ENCODE measurements at places on chromosomes 3 and 15.

DNA sequence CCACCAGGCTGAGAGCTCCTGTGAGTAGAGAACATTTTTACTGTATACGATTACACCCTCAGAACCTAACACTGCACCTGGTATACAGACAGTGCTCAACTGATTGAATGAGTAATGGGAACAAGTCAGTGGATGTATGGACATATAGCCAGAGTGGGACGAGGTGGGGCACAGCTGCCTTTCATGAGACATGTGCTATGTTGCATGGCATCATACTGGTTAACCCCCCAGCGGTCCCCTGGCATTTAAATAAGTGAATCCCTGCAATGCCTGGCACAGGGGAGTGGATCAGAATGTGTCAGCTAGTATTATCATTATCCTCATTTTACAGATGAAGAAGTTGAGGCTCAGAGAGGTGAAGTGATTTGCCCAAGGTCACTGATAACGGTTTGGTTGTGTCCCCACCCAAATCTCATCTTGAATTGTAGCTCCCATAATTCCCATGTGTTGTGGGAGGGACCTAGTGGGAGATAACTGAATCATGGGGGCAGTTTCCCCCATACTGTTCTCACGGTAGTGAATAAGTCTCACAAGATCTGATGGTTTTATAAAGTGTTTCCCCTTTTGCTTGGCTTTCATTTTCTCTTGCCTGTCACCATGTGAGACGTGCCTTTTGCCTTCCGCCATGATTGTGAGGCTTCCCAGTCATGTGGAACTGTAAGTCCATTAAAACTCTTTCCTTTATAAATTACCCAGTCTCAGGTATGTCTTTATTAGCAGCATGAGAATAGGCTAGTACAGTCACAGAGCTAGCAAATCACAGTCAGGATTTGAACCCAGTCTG, 56.0 kb upstream of the ATP2B2 start:
- no peak for DNase-seq

GRCh38 chr3:9420850-9421549, 23.6 kb downstream of the SETD5 start:
- no peak for DNase-seq

GRCh38 chr15:26757141-26757540, 15.7 kb downstream of the GABRB3 start:
- DNase-seq, result no peak

DNA sequence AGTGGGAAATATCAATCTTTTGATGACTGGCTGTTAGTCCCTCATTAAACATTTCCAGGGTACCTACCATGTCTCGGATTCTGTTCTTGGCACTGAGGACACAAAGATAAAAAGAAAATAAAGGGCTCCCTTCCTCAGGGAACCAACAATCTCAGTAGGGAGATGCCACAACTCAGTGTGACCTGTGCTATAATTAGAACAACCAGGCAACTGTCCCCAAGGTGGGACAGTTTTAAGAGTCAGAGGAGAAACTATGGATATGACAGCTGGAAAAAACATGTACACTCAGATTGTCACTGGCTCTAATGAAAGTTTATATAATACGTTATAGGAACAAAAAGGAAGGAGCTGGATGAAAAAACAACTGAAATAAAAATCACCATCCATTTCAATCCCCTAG, 23.3 kb upstream of the CMTM8 start:
- DNase-seq, result no peak

- DNase-seq, result no peak
Measured at GRCh38 chr3:2915826-2916225, 194.3 kb downstream of the IL5RA start.

- DNase-seq, result no peak
Measured at GRCh38 chr15:71288348-71288955, 173.2 kb downstream of the THSD4 start.

- DNase-seq, result no peak
Measured at GRCh38 chr3:153291059-153291685, 129.1 kb downstream of the RAP2B start.

GRCh38 chr3:64686446-64686908, 1.3 kb downstream of the ADAMTS9 start:
- DNase-seq, result no peak

DNA sequence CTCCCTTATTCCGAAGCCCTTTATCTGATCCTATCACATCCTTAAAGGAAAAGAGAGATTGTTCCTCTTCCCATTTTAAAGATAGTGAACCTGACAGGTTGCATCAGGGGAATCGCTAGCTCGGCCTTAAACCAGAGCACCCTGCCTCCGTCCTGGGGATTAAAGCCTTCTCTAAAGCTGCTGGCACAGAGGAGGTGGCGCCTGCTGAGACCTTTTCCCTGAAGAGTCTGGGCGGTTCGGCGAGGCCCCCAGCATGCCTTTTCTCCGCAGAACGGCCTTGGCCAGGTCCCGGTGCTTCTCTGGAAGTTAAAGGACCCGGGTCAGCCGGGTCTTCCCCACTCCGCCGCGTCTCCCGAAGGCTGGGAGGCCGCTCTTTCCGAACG, 593 bp downstream of the FAM219B start:
- peak; percentile 4 for DNase-seq

DNA sequence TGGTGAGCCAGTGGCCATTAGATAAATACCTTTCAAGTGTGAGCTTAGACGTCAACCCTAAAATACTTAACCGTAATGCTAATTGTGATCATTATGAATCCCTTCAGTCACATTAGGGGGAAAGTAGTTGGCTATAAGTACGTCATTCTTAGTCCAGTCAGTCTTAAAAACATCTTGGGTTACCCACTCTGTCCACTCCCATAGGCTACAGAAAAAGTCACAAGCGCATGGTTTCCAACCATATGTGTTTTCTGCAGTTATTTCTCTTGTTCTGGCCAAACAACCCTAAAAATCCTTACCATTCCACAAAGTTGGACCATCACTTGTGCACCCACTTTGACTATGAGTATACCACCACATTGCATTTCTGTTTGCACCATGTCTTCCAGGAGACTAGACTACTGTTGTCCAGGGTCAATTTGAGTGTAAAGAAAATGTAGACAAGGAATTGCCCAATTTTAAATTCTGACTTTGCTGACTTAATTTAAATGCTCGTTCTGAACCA, 3.3 kb downstream of the RPL15 start:
- DNase-seq, result no peak

DNA sequence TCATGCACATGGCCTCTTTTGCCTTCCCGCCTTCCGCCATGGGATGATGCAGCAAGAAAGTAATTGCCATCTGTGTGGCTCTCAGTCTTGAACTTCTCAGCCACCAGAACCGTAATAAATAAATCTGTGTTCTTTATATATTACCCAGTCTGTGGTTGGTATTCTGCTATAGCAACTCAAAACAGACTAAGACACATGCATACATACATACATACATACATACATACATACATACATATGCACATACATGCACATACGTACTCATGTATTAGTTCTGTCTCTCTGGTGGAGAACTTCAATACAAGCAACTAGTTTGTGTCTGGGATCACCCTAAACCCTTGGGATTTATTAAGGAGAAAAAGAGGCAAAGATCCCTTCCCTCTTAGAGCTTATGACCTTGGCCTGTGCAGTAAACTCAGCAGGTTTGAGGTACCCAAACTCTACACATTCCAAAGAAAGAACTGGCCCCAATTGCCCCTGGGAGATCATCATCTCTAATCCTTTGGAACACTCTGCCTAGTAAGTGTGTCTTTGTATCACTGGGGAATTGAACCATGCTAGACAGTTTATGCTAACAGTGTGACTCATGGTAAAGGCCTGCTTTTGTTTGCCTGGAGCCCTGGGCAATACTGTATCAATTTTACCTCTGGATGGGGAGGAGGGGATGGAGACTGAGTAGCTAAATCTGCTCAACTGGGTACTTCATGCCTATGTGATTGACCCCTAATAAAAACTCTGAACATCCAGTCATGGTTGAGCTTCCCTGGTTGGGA, 115.6 kb upstream of the LMCD1 start:
- no peak for DNase-seq

DNA sequence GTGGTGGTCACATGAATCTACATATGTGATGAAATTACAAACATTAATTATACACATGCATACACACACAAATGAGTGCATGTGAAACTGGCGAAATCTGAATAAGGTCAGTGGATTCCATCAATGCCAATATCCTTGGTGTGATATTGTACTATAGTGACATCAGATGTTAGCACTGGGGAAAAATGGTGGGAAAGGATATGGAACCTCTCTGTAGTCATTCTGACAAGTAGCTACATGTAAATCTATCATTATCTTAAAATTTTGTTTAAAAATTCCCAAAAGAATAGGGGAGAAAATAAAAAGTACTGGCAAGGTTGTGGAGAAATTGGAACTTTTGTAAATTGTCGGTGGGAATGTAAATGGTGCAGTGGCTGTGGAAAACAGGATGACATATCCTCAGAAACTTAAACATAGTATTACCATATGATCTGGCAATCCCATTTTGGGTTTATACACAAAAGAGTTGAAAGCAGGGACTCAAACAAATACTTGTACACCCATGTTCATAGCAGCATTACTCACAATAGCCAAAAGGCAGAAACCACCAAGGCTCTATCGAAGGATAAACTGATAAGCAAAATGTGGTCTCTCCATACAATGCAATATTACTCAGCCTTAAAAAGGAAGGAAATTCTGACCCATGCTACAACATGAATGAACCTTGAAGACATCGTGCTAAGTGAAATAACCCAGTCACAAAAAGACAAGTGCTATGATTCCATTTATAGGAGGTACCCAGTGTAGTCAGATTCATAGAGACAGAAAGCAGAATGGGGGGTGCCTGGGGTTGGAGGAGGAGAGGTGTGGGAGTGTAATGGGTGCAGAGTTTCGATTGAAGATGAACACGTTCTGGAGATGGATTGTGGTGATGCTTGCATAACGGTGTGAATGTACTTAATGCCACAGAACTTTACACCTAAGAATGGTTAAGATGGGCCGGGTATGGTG, 25.3 kb upstream of the HRH1 start:
- DNase-seq, result no peak

- no peak for DNase-seq
Measured at GRCh38 chr3:183013856-183014255, 33.5 kb upstream of the DCUN1D1 start.

DNA sequence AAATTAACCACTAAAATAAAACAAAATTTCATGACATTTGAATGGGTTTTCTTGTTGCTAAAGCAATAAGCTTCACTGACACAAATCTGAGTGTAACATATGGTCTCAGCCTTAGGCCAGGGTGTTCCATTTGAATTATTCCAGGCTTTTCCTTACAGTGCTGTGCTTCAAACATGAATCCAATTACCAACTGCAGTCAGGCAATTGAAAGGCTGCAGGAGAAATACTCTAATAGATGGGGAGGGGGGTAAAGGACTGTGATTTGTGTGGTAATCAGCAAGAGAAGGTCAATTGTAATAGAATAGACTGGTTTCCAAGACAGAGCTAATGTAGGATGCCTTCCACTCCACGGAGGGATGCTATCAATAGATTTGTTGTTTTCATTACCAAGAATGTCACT, 466.7 kb downstream of the C3orf38 start:
- DNase-seq, result no peak

GRCh38 chr15:72503147-72503546, 29.0 kb downstream of the ARIH1 start:
- DNase-seq, result no peak

- no peak for DNase-seq
Measured at GRCh38 chr3:116951610-116952009, 242.0 kb downstream of the TUSC7 start.

DNA sequence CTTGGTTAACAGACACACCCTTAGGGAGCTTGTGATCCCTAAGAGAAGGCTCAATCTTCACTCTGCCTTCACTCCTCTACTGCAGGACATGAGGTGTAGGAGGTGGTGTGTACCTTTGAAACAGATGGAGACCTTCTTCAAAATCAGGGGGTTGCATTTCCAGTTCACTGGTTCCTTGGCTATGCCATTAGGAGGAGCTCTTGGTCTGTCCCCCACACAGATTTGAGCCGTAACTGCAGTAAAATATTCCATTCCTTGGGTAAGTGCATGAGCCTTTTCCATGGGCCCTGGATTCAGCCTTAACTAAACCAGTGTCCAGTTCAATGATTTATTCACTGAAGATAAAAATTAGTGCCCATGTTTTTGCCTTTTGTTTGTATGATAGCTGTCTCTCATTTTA, 144.6 kb downstream of the MCTP2 start:
- no peak for DNase-seq
